Common myeloid progenitor, CD34-positive (primary cell): ENCODE measurements at places on chromosomes 6 and 20.
A peak's percentile ranks its signal among the peaks of the same experiment; 100 is the strongest.

- H3K27me3 ChIP-seq, result no peaks in the 10 kb centered on the region
- no peak for DNase-seq
- H3K36me3 ChIP-seq, result peaks cover 6% of the 10 kb centered on the region
- H3K4me3 ChIP-seq, result no peak overlapping the region
- H3K27ac ChIP-seq, result no peak overlapping the region
These were observed 27.1 kb downstream of the TASP1 start for GRCh38 chr20:13611611-13612125.

GRCh38 chr6:34172961-34173775 is 27.3 kb upstream of the GRM4 start:
- no peak for DNase-seq
- H3K36me3 ChIP-seq, result no peaks in the 10 kb centered on the region
- no peaks in the 10 kb centered on the region for H3K27me3 ChIP-seq
- H3K27ac ChIP-seq, result no peak overlapping the region

DNA sequence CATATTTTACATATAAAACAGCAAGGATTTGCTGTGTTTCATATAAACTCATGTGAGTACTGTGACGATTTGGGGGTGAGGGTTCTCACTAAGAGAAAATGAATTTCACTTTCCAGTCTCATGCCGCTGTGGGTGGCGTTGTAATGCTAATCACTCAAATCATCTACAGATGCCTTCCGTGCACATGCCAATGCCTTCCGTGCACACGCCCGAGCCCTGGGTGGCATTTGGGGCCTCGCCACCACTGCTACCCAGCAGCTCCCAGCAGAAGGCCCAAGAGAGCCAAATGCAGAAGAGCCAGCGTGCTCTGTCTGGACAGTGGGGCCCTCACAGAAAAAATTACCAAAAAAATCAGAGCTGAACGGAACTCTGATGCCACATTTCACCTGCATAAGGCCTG is 53.7 kb downstream of the WDR27 start:
- H3K4me1 ChIP-seq, result no peaks in the 10 kb centered on the region
- H3K36me3 ChIP-seq, result peaks cover 2% of the 10 kb centered on the region
- H3K27me3 ChIP-seq, result no peaks in the 10 kb centered on the region
- no peak overlapping the region for H3K27ac ChIP-seq
- no peak for DNase-seq
- H3K4me3 ChIP-seq, result no peak overlapping the region

DNA sequence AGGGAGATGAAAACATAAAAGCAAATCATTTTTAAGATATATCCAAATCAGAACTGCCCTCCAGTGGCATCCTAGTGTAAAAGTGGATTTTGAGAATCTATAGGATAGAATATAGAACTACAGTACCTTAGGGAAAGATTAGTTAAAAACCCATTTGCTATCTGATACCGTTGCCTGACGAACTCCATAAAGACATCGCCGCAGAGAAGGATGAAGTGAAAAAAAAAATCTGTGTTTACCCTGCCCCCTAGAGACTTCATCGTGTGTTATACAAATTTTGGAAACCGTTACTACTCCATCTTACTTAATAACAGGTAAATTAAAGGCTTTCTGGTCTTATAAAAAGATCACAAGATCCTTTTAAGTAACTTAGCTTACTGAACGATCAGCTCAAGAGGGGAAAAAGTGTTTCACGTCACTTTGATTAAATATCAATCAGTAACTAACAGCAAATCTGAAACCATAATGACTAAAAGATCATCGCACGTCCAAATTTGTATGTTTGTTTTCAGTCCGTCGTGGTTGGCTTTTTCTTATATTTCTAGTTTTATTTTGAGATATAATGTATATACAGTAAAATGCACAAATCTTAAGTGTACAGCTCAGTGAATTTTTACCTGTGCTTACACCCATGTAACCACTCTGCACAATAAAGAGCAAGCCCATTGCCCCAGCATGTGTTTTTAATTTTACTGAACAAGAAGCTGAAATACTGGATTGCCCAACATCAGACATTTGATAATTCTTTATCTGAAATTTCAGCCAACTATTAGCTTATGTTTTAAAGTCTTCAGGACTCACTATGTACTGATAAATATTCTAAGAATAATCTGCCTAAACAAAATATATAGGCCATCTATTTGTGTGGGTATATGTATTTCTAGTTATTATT is 881 bp upstream of the MCM3 start:
- no peak overlapping the region for H3K4me3 ChIP-seq
- DNase-seq, result no peak
- peaks cover 16% of the 10 kb centered on the region for H3K4me1 ChIP-seq
- no peaks in the 10 kb centered on the region for H3K27me3 ChIP-seq
- peak overlapping the region; percentile 58 for H3K27ac ChIP-seq

DNA sequence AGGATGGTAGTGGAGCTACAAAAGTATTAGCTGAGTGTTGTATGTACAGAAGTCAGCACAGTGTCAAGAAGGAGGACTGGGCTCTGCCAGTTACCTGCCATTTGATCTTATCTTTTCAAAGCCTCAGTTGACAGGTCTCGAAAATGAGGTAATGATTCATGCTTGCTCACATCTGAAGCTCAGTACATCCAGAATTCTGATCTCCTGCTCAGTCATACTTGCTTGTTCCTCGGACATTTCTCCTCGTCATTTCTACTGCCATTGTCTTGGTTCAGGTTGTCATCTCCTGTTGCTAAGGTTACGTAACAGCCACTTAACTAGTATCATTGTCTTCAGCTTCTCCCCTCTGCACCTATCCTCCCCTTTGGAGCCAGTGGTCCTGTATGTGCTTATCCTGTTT is 89.5 kb downstream of the SLX4IP start:
- no peaks in the 10 kb centered on the region for H3K36me3 ChIP-seq
- no peak overlapping the region for H3K4me3 ChIP-seq
- no peaks in the 10 kb centered on the region for H3K4me1 ChIP-seq
- H3K27ac ChIP-seq, result no peak overlapping the region
- DNase-seq, result no peak
- no peaks in the 10 kb centered on the region for H3K27me3 ChIP-seq
